ENCODE measurements at places on chromosomes 1 and 21. TPM values are rescaled to one million over a fixed set of nuclear protein-coding genes. Genes with fewer than 3 reads are reported as not detected.

The CSRP1 gene
- 37.0 TPM for polyA plus RNA-seq

The SYTL1 gene
- polyA plus RNA-seq = 1.5 TPM

- no peak for DNase-seq
Observed at GRCh38 chr1:207140536-207140935, 36.5 kb downstream of the C4BPA start.

The FNDC5 gene
- polyA plus RNA-seq = 209 TPM

DNA sequence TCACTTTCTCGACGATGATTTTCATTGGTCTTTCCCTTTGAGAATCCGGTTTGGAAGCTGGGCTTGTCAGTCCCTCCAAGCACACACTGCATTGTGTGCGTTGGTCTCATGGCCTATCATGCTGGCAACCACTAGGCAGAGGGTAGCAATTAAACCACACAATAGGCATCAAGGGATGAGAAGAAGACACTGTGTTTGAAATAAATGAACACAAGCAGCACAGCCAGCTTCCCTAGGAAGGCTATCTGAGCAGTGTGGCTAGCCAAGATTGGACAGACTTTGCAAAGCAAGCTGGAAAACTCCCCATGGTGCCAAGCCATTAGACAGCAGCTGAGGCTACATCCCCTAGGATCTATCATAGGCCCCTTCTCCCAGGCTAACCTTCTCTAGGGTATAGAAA lies 288.7 kb downstream of the NUF2 start:
- no peak for DNase-seq

- DNase-seq = no peak
Observed at GRCh38 chr1:193348769-193349535, 162.5 kb upstream of the B3GALT2 start.

DNA sequence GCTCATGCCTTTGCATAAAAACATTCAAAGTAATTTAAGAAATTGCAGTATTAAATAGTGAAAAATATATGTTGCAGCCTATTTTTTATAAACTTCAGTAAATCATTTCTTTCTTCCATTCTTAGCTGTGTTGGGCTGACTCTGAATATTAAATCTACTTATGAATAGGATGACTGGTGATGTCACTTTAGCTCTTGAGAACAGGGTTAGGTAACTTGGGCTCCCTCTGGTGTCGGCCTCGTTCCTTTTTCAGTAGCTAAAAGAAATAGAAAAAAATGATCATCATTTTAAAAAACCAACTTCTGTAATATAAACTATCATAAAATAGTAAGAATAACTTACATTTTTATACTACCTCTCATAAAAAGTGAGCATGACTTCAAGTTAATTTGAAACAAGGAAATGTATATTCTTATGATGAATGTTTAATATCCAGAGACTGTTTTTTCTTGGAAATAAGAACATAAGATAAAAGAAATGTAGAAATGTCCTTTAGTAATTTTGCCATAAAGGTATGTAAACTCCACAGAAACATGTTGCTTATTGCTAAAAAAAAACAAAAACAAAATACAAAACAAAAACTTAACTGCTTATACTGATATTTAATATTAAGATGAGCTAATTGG lies 26.8 kb upstream of the NCAM2 start:
- peak; percentile 53 for DNase-seq

DNA sequence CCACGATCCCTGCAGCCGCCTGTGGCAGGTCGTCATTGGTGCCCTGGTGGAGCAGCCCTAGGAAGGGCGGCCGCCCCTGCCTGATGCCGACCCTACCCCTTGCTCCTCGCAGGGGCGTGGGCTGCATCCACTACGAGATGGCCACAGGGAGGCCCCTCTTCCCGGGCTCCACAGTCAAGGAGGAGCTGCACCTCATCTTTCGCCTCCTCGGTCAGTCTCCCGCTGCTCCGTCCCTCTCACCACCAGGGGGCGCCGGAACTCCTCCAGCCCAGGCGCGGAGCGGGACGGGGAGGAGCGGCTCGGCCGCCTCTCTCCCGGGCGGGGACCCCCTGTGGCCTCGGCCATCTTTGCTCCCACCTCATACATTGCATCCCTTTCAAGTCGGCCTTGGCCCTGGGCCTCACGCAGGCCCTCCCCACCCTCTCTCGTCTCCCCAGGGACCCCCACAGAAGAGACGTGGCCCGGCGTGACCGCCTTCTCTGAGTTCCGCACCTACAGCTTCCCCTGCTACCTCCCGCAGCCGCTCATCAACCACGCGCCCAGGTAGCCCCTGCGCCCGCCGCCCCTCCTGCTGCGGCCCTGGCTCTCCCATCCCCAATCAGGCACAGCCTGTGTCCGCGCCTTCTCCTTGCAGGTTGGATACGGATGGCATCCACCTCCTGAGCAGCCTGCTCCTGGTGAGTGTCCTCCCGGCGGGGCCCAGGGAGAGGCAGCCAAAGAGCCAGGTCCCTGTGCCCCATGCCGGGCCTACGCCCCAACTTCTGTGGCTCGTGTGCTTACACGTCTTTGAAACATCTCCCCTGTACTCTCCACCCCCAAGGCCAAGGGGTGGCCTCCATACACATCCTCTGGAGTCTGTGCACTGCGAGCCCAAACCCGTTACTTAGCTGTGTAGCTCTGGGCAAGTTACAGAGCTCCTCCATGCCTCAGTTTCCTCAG lies 24.7 kb downstream of the CDK18 start:
- DNase-seq = peak; percentile 86

DNA sequence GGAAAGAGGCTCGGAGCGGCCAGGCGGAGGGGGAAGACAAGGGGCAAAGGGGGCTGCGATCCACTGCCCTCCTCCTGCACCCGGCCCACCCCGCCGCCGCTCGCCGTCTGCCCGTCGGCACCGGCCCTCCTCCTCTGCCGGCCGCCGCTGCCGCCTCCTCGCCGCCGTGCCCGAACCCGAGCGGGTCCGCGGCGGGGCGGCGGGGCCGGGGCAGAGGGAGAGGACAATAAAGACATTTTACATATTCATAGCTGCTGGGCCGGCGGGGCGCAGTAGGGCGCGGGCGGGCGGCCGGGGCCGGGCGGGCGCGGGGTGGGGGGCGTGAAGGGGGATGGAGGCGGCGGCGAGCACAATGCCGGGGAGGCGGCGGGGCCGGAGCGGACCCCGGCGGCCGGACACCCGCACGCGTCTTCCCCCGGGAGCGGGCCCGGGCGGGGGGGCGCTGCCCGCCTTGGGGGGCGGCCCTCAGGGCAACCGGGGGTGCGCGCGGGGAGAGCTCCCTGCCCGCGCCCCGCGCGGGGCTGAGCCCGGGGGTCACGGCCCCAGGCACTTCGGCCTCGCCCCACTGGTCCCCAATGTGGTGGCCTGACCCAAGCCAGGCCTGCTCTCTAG lies 546 bp downstream of the POU2F1 start:
- DNase-seq = peak; percentile 23

DNA sequence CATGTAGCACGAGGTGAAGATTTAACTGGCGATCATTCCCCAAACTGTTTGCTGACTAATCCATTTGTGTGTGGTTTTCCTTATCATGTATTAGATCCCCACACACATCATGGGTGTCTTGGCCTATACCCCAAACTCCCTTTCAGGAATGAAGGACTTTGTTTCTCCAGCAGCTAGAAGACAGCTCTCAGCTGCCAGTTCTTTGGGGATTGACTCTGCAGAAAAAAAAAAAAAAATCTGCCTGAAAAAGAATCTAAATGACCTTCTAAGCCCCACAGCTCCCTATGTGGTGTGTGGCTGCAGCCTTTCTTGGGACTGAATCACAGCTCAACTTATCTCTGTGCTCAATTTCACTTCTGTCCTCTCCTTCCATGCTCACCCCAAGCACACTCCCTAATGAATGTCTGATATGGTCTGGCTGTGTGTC lies 256.3 kb upstream of the DUSP10 start:
- DNase-seq = no peak

The KAZN gene
- 14.6 TPM for polyA plus RNA-seq

The NOTCH2 gene
- polyA plus RNA-seq = 42.5 TPM

The TSSK3 gene
- polyA plus RNA-seq = 3.3 TPM

The OR2T29 gene
- not detected for polyA plus RNA-seq

GRCh38 chr1:228065543-228066347 lies 16.8 kb upstream of the ARF1 start:
- DNase-seq = no peak

The SERPINC1 gene
- polyA plus RNA-seq = 0.12 TPM

- DNase-seq = no peak
Observed at GRCh38 chr1:158147401-158147800, 33.3 kb upstream of the CD1D start.

The TNNT2 gene
- polyA plus RNA-seq = 1,245 TPM

The CLIC6 gene
- not detected for polyA plus RNA-seq

DNA sequence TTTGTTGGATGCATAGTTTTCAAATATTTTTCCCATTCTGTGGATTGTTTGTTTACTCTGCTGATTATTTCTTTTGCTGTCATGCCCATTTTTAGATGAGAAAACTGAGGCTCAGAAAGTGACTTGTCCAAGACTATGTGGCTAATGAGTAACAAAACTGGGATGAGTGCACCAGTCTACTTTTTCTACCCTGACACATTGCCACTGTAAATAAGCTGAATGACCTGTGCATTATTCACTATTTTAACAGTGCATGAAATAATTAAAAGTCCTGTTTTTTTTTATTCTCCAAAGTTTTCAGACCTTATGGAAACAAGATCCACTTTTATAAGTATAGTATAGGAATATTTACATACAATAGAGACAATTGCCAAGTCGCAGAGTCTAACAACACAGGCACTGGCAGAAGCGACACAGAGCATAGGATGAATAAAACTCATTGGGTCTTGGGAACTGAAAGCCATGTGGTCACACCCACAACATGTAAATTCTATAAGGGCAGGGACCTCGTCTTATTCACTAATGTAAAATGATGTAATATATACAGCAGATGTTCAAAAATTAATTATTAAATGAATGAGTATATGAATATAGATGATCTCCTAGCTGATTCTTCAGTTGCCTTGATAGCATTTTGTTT lies 45.2 kb downstream of the HLX start:
- DNase-seq = no peak

The MAP3K21 gene
- 0.27 TPM for polyA plus RNA-seq

DNA sequence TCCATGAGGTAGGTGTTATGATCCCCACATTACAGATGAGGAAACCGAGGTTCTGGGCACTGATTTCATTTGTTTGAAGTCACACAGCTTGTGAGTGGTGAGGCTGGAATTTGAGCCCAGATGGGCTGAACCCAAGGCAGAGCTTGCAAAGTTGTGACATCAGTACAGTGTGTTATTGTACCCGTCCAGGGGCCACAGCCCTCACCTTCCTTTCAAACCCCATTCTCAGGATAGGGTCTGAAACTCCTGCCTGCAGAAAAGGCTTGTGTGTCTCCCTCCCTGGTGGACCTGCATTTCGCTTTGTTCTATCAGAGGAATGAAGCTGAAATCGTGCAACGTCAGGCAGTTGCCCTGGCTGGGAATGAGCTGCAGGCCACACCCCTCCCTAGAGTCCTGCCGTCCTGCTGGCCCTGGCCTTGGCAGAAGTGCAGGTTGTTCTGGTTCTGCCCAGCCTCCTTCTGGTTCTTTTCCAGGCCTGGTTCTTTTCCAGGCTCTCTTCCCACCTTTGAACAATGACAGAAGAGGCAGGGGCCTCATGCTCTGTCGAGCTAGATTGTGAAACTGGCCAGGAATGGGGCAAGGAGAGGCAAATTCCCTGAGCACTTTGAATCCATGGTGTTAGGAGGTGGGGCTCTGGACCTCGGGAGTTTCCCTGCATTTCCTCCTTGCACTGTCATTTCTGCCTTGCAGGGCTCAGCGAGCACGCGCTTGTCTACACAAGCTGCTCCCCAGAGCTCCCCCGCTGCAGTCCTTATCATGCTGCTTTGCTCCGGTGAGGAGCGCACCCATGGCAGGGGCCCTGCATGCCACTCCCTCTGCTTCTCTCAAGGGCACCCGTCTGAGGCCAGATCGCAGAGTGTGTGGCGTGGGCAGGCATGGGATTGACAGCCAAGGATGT lies 8.2 kb upstream of the MYOM3 start:
- DNase-seq = no peak

The XCL2 gene
- not detected for polyA plus RNA-seq

- DNase-seq = peak; percentile 15
Observed at GRCh38 chr1:24872061-24872850, 57.8 kb downstream of the RUNX3 start.

The CELA3A gene
- polyA plus RNA-seq = not detected

- DNase-seq = no peak
Observed at GRCh38 chr1:78383923-78384322, 106.9 kb upstream of the PTGFR start.

DNA sequence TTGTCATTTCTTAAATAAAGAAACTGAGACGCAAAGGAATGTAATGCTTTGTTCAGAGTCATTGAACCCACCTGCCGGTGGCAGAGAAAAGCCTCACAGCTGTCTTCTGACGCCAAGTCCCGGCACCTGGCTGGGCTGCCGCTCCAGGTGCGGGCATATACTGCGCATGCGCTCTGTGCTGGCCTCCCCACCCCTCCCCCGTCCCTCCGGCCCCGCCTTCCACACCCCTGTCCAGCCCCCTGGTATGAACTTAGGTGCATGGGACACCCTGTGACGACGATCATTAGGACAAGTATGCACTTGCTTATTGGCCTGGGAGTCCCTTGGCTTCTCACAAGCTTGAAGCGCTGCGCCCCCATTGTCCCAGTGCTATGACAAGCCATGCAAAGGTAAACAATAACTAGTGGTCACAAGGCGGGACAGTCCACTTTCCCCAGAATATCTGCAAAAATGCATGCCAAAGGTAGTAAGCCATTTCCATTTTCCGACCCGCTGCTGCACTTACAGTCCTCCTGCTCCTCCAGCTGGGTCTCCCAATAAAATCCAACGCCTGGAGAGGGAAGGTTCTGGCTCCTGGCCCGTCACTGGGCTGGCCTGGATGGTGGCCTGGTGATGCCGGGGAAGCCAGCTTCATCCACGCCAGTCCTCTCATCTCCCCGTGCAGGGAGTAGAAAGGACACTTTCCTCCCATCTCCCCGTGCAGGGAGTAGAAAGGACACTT lies 100.4 kb downstream of the PSMG1 start:
- no peak for DNase-seq

The RYR2 gene
- polyA plus RNA-seq = 3.1 TPM

- no peak for DNase-seq
Observed at GRCh38 chr1:21308330-21308729, 18.1 kb upstream of the ECE1 start.

- DNase-seq = no peak
Observed at GRCh38 chr1:43444151-43444828, 9.4 kb downstream of the HYI start.

DNA sequence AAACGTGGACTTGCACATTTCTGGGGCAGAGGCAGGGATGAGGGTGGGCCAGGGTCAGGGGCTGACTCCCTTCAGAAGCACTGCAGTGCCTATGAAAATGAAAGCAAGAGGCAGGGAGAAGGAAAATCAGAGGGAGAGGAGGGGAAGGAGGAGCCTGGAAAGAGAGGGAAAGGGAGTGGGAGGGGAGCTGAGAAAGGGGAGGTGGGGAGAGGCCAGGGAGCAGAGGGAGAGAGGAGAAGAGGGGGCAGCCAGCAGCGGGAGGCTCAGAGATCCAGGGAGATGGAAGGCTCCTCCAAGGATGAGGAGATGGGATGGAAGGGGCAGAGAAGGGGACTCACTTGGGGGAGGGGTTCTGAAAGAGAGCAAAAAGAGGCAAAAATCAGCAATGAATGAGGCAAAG lies 96.3 kb upstream of the KLHDC7A start:
- peak; percentile 62 for DNase-seq

GRCh38 chr1:41812051-41812450 lies 106.7 kb downstream of the HIVEP3 start:
- DNase-seq = peak; percentile 17

- DNase-seq = no peak
Observed at GRCh38 chr1:198241553-198241952, 84.8 kb downstream of the NEK7 start.

- DNase-seq = no peak
Observed at GRCh38 chr1:165686971-165687433, 11.4 kb downstream of the ALDH9A1 start.

- DNase-seq = no peak
Observed at GRCh38 chr1:4586611-4587160, 67.7 kb upstream of the AJAP1 start.

- no peak for DNase-seq
Observed at GRCh38 chr1:155093911-155094621, 15.4 kb downstream of the EFNA3 start.
